NCI-H526 treated with DMSO at 0.1 percent for 48 hours (cell line): ENCODE measurements at places on chromosomes 6 and 20.

DNA sequence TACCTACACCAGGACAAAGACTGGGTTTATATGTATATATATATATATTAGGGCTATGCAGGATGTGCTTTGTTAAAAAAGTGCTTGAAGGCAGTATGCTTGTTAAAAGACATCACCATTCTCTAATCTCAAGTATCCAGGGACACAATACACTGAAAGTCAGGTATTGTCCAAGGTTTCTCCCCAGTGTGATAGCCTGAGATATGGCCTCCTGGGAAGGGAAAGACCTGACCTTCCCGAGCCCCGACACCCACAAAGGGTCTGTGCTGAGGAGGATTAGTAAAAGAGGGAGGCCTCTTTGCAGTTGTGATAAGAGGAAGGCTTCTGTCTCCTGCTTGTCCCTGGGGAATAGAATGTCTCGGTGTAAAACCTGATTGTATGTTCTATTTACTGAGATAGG lies 156.9 kb downstream of the GPX5 start:
- DNase-seq = no peak

GRCh38 chr6:42569102-42570028 lies 5.5 kb downstream of the UBR2 start:
- no peak for DNase-seq

GRCh38 chr20:32823078-32823477 lies 3.3 kb downstream of the MAPRE1 start:
- DNase-seq = no peak

GRCh38 chr6:57040011-57040410 lies 6.5 kb upstream of the KIAA1586 start:
- no peak for DNase-seq

- DNase-seq = no peak
Observed at GRCh38 chr6:17885889-17886576, 101.4 kb downstream of the KIF13A start.

DNA sequence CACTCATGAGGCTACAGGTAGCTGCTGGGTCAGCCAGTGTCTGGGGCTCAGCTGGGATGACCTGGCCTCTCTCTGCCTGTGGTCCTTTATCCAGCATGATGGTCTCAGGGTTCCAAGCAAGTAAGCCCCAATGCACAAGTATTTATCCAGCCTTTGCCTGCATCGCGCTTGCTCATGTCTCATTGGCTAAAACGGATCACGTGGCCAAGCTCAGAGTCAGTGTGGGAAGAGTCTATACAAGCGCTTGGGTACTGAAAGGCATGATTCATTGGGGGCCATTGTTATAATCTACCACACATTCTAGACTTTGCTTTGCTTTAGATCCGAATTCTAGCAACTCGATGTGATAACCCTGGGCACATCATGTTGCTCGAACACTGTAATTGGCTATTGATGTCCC lies 48.3 kb downstream of the PPP1R16B start:
- DNase-seq = no peak

DNA sequence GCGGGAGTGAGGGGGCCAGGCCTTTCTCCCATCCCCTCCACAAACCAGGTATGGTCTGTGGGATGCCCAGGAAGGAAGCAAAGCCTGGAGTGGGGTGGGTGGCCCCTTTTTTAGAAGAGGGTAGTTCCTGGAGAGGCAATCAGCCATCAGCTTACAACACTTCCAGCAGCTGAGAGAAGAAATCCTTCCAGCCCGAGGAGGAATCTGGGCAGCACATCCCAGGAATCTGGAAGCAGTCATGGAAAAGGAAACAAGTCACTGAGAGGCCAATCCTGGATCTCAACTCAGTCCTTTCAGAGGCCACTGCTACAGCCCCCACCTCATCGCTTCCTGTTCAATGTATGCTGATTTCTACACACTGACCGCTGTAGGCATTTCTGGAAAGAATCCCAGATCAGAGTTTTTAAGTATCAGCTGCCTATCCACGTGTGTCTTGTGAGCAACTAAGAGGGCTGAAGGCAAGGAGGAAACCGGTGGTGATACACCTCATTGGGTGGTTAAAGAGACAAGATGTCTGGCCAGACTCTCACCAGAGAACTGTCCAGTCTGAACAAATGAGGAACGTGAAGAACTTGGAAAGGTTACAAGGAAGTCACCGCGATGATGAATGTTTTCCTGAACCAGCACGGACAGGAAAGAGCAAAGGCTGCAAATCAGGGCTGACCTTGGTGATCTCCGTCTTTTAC lies 92.9 kb upstream of the SHLD1 start:
- no peak for DNase-seq

DNA sequence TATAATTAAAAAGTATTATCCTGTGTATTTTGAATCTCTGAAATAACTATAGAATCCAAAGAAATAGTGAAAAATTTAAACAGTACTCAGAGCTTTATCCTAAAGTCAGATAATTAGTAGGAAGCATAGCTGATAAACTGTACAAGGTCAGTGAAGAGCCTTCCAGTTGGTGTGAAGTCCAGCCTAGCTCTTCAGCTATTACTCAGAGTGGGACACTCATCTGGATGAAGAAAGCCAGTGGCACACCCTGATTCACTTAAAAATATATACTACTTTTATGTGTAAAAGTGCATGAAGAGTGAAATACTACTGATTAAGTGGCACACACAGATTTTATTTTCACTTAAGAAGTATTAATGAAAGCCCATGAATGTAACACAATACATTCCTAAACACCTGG lies 3.1 kb downstream of the IFNGR1 start:
- no peak for DNase-seq

DNA sequence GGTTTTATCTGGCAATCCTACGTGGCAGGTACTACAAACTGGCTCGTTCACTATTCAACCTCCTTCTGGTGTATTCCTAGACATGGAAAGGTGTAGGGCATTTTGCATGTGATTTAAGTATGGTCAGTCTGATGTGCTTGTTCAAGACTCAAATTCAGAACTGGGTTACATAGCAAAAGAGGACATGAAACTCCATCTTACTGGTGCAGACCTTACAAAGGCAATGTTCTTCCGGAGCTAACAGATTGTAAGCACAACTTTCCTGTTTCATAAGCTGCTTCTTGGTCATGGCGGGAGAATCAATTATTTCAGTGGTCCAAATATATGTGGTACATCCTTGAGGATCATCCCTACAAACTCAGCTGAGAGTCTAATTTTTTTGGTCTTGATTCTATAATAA lies 703.4 kb downstream of the EPM2A start:
- DNase-seq = no peak

DNA sequence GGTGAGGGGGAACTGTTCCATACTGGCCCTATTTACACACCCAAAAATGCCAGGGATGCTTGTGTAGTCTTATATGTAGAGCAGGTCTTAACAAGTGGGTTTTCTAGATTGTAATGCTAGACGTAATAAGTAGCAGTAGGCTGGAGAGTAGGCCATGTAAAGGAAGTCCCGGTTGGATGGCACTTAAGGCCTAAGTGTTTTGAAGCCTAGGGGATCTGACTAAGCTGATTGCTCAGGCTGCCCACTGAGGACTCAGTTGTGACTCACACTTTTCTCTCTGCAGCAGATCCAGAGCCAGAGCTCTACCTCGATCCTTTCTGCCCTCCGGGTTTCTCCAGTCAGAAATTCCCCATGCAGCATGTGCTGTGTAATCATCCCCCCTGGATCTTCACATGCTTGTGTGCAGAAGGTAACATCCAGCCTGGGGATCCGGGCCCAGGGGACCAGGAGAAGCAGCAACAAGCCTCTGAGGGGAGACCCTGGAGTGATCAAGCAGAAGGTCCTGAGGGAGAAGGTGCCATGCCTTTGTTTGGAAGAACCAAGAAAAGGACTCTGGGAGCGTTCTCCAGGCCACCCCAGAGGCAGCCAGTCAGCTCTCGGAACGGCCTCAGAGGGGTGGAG lies 26.6 kb downstream of the ZNF133 start:
- DNase-seq = no peak

- DNase-seq = no peak
Observed at GRCh38 chr20:40713508-40713907, 24.5 kb upstream of the MAFB start.

DNA sequence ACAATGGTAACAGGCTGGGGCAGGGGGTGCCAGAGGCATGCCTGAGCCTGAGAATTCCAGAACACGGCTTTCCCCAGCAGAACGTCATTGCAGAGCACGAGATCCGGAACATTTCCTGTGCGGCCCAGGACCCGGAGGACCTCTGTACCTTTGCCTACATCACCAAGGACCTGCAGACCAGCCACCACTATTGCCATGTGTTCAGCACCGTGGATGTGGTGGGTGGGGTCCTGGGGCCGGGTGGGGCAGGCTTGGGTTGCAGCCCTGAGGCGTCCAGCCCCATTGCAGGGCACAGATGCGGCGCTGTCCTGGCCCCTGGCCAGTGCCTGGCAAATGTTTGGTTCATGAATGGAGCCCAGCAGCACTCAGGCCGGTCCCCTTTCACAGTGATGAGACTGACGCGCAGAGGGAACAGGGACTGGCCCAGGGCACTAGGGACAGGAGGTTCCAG lies 57.1 kb downstream of the TCP11 start:
- DNase-seq = no peak

GRCh38 chr6:52661551-52661950 lies 9.4 kb upstream of the TMEM14A start:
- no peak for DNase-seq

DNA sequence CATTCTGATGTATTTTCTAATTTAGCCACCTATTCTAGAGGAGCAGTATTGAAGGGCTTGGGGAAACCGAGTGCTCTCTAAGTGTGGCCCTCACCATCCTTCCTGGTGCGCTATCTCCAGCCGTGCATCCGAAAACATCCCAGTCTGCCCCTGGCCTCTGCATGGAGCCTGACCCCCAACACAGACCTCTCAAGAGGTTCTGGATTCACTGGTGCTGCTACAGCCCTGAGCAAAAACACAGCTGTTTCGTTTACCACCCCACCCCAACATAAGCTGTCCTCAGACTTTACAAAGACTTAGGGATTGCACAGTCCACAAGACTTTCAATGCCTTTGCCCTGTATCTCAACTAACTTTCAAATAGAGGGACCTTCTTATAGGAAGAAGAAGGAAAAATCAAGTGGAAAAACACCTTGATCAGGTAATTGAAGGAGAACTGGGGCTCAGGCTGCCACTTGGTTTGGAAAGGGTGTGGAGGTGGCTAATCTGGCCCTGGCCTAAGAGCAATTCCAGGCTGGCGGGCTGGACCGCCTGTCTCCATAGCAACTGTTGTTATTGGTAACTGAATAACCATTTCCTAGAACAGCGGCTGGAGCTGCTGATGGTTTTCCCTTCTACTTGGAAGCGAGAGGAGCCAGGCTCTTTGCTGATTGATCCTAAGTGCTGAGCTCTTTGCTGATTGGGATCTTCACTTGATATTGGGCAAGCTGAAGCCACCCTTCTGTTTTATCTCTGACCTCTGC lies 90.2 kb upstream of the TOX2 start:
- peak; percentile 19 for DNase-seq

DNA sequence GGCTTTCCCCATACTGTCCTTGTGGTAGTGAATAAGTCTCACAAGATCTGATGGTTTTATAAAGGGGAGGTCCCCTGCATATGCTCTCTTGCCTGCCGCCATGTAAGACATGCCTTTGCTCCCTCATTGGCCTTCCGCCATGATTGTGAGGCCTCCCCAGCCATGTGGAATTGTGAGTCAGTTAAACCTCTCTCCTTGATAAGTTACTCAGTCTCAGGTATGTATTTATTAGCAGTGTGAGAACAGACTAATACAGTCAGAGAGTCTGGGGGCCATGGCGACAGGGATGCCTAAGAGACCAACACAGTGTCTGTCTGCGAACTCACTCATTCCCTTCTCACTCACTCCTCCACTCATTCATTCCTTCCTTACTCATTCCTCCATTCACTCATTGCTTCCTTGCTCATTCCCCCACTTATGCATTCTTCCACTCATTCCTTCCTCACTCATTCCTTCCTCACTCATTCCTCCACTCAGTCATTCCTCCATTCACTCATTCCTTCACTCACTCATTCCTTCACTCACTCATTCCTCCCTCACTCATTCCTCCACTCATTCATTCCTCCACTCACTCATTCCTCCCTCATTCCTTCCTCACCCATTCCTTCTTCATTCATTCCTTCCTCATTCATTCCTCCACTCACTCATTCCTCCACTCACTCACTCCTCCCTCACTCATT lies 137.5 kb upstream of the AGPAT4 start:
- no peak for DNase-seq

GRCh38 chr6:156718647-156719394 lies 58.4 kb upstream of the ARID1B start:
- no peak for DNase-seq

- no peak for DNase-seq
Observed at GRCh38 chr6:38179300-38179699, 359.8 kb downstream of the ZFAND3 start.

- DNase-seq = no peak
Observed at GRCh38 chr20:9739991-9740390, 98.9 kb downstream of the PAK5 start.

DNA sequence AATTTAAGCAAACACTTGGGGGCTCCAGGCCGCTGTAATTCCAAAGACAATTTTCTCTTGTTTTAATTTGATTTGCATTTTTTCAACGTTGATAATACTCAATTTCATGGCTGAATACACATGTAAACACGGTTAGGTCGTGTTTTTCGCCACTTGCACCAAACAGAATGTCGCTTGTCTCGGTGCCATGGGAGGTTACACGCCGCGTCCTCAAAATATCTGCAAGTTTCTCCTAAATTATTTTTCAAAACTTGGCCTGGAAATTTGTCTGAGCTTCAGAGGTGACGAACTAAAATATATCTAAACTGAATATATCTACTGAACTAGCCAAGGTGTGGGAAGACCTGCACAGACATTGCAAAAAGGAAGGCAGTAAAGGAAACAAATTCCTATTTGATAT lies 15.0 kb downstream of the FOXA2 start:
- peak; percentile 32 for DNase-seq

DNA sequence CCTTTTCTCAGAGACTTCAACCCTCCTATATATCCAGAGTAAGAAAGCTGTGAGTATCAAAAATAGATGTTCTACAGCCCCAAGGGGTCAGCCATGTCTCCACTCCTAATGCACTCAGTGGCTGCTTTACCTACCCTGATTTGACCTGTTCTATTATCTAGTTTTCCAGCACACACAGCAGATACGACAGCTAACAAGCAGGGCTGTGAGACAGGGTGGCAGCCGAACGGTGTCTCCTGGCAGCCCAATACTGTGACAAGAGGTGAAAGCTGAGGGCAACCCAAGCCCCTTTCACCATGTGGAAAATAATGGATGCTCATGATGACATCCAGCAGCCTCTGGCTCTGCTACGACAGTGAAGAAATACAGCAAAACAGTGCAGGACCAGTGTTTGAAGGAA lies 67.9 kb downstream of the KIF13A start:
- DNase-seq = no peak

DNA sequence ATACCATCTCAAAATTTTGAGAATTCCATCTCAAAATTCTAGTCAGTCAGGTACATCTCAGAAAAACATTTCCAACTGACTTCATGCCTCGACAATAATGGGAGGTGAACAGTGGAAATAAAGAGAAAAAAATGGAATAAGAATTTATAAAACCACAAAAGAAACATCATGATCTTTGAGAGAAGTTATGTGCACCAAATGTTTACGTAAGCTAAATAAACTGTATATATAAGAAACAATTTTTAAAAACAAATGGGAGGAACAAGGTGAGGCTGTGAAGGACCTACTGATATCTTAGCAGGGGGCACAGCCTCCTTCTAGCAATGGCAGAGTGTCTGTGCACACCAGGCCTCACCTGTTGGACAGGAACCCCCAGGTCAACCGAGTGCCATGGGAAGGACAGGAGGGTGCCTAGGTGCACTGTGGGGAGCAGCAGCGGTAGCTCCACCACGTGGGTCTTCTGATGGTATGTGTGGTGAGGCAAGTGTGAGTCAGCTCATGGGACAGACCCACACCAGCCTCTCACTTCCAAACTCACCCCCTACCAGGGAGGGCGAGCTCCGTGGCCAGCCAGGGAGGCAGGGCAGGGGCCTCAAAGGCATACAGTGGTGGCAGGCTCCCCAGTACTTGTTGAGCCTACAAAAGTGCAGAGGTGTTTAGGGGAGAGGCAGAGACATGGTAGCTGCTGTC lies 23.2 kb downstream of the DIDO1 start:
- no peak for DNase-seq
